ENCODE measurements at places on chromosomes 11 and 22. TPM values are rescaled to one million over a fixed set of nuclear protein-coding genes. Genes with fewer than 3 reads are reported as not detected.

GRCh38 chr11:104962852-104963251 lies 5.5 kb downstream of the CASP4 start:
- no peak for DNase-seq

GRCh38 chr11:78254268-78254667 lies 65.5 kb downstream of the USP35 start:
- DNase-seq, result no peak

- no peak for DNase-seq
These were observed 40.4 kb downstream of the FLI1 start for GRCh38 chr11:128734103-128734831.

DNA sequence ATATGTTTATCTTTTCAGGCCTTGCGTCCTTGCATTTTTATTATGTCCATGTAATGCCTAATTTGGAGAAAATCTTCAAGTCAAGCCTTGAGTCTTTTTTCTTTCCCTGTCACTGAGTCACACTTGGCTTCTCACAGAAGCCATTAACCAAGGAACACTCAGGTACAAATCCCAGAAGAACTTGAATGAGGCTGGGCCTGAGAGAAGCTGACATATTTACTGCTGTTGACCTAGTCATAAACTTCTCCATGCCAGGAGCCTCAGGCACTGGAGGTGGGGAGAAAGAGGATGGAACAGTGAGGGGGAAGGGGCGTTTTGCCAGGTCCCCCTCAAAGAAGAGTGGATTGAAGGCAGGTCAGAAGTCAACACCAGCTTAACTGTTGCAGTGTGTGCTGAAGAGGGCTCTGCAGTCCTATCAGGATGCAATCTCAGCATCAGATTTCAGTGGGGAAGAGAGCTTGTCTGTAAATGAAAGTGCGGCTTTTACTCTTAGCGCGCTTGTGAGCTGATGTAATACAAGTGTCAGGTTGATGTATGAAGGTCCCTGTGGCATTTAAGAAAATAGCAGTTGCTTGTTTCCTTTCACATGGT lies 526.0 kb downstream of the ETS1 start:
- DNase-seq, result no peak

DNA sequence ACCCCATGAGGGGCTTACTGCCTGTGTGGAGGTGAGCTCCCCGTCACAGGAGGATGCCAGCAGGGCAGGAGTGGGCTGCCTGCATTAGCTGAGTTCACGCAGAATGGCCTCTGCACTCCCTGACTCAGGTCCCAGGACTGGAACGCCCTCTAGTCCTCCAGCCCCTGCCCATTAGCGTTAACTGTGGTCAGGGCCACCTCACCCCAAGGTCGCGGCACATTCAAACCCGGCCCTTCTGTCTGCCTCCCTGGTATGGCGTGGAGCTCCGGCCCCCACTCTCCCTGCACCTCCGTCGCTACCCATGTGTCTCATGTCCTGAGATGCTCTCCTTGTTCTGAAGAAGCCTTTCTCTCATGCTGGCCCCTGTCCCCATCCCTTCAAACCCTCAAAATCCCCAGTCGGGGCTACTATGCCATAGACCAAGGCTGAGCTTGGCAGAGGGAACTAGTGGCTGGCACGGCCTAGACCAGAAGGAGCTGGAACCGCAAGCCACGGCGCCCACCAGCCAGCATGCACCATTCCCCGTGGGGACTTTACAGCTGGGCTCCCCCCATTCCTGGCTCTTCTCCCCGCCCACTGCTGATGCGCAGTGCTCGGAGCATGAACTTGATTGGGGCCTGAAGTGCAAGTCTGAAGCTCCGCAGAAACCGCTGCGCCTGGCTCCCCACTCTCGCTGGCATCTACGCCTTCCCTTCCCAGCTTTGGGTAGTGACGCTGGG lies 79.5 kb upstream of the RTL6 start:
- DNase-seq, result no peak

DNA sequence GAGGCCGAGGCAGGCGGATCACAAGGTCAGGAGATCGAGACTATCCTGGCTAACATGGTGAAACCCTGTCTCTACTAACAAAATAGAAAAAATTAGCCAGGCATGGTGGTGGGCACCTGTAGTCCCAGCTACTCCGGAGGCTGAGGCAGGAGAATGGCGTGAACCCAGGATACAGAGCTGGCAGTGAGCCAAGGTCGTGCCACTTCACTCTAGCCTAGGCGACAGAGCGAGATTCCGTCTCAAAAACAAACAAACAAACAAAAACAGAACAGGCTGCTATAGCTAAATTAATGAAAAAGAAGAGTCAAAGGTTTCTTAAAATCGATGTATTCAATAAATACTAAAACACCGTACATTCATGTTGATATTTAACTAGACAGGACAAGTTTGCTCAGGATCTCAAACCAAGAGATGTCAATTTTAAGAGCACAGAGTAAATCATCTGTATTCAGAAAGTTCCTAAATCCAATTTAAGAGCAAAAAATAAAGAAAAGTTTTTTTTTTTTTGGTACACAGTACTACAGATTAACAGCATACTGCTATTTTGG lies 59.9 kb downstream of the NUP98 start:
- no peak for DNase-seq

DNA sequence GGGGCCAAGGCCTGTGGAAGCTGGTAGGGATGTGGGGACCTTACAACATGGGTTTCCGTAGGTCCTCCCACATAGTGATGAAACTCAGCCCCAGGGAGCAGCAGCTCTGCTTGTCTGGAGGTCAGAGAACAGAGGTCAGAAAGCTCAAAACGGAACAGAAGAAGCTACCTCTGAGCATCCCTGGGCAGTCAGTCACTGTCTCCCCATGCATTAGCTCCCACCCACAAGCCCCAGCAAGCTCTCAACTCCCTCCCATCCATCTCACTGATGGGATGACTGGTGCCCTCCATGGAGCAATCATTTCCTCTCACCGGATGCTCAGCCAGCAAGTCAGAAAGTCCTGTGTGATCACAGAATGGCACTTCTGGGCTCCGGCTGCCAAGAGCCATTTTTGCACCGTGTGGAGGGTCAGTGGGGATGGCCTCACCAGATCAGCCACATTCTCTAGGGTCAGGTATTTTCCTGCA lies 1.9 kb downstream of the TPP1 start:
- DNase-seq, result no peak

DNA sequence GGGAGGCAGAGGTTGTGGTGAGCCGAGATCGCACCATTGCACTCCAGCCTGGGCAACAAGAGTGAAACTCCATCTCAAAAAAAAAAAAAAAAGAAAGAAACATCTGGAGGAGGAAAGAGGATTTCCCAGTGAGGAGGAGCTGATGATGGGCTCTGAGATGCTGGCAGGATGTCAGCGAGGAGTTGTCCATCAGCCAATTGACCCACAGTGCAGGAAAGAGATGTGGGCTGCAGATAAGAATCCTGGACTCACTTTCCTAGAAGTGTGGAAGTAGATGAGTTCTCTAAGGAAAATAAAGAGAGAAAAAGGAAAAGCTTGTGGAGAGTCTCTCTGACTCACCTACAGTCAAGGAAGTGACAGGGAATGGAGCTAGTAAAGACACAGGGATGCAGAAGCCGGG lies 9.7 kb downstream of the IZUMO1R start:
- no peak for DNase-seq

DNA sequence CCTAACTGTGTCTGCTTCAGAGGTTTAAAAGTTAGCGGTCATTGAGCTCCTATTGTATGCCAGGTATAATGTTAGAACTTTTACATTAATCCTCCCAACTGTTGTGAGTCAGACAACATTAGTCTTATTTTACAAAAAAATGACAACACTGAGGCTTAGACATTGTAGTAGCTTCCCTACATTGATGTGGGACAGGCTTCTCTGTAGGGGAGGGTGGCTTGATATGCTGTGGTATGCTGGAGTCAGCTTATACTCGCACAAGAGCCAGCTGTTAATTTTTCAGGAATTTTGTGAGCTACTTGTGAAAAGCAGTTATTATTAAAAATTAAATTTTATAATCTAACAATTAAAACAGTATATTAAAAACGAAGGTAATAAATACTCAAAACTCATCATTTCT lies 64.8 kb upstream of the NAV2 start:
- no peak for DNase-seq

DNA sequence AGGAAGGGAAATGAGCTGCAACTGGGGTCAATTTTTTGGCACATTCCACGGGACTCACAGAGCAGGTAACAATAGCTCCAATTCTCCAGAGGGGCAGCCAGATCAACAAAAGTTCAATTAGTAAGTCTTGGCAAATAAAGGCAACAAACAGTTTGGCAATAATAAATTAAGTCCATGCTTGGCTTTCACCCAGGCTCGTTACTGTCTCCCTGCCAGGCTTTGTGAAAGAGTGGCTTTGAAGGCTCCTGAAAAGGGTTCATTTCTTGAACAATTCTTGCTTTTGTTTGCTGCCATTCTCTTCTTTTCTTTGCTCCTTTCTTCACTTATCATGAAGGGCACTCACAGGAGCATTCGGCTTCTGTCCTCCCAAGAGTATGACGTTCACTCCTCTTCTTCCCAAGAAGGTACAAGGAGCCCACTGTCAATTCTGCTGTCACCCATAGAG lies 123.3 kb downstream of the APIP start:
- DNase-seq, result no peak

DNA sequence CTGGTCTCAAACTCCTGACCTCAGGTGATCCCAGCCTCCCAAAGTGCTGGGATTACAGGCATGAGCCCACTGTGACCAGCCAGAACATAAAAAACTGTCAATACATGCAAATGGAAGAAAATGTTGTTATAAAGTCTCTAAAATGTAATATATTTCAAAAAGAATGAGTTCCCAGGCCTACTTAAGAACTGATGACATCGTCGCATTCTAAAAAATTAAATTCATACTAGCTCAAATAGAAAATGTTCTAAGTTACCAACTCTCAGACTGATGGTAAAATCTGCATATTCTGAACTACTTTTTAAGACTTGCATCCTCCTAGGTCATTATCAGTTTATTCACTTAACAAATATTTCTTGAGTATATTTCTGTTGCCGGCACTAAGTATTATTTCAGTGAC lies 163.3 kb downstream of the CADM1 start:
- no peak for DNase-seq

- no peak for DNase-seq
These were observed 9.0 kb upstream of the RRM1 start for GRCh38 chr11:4085575-4085974.

GRCh38 chr11:85663753-85664614 lies 945 bp downstream of the CREBZF start:
- DNase-seq, result peak; percentile 57

DNA sequence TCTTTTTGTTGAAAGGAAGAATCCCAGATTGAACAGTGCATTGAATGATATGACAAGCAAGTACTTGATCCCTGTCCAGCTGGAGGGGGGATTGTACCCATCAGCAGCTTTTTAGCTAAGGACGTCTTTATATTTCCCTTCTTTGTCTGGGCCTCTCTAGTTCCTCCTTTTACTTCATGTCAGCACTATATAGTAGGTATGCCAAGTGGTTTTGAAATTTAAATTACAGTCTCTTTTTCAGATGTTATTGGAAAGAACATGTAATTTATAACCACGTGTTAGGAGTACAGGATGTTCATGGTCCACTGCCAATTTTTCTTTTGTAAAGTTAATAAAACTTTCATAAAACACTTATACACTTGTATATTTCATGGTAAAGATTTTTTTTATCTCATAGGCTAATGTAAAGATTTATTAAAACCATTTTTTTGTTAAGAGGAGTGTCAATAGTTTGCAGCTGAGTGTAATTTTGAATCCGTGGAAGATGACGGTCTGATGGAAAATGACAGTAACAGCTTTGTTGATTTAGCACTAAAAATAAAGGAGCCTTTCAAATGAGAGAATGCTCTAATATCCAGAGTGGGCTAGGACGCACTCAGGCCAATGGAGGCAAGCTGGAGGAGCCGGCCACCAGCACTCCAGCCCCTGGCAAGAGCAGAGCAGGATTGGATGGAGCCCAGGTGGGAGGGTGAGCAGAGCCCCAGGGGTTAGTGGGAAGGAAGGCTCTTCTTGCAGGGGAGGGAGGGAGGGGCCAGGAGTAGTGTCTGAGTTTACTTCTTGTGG lies 488.3 kb downstream of the INSC start:
- no peak for DNase-seq

GRCh38 chr11:6565988-6566703 lies 37.3 kb downstream of the RRP8 start:
- DNase-seq, result no peak

GRCh38 chr22:32695451-32695891 lies 106.0 kb upstream of the TIMP3 start:
- DNase-seq, result peak; percentile 61

GRCh38 chr11:35997902-35998520 lies 54.1 kb downstream of the LDLRAD3 start:
- no peak for DNase-seq

- DNase-seq, result no peak
These were observed 125.3 kb upstream of the B3GAT1 start for GRCh38 chr11:134537296-134537695.

- no peak for DNase-seq
These were observed 18.2 kb downstream of the ZBTB16 start for GRCh38 chr11:114077482-114078305.

- no peak for DNase-seq
These were observed 11.6 kb downstream of the CPSF7 start for GRCh38 chr11:61418136-61418535.

ZFPL1 gene
- total RNA-seq, result 52.3 TPM

KCNK4 gene
- not detected for total RNA-seq

KRTAP5-9 gene
- not detected for total RNA-seq

SGSM1 gene
- total RNA-seq, result 0.10 TPM

GRAMD4 gene
- 23.7 TPM for total RNA-seq

SLC22A8 gene
- not detected for total RNA-seq

TTC17 gene
- 92.7 TPM for total RNA-seq

MFNG gene
- 1.2 TPM for total RNA-seq

Measured in MCF 10A (cell line).